ENCODE measurements at places on chromosomes 12 and 14. TPM values are rescaled to one million over a fixed set of nuclear protein-coding genes. Genes with fewer than 3 reads are reported as not detected.

The NPAS3 gene
- total RNA-seq: 0.43 TPM

The FOXM1 gene
- 1.3 TPM for total RNA-seq

The OR6C4 gene
- total RNA-seq: not detected

The KRT75 gene
- total RNA-seq: not detected

The BCL11B gene
- total RNA-seq: under 0.01 TPM

The MDP1 gene
- total RNA-seq: 13.1 TPM

The ESR2 gene
- total RNA-seq: under 0.01 TPM

The SLC10A1 gene
- total RNA-seq: not detected

The KRT71 gene
- not detected for total RNA-seq

The RTL1 gene
- total RNA-seq: not detected

The TCL1A gene
- total RNA-seq: not detected

The INSM2 gene
- total RNA-seq: not detected
